GM06990 (cell line): ENCODE measurements at places on chromosomes 2 and 18.

DNA sequence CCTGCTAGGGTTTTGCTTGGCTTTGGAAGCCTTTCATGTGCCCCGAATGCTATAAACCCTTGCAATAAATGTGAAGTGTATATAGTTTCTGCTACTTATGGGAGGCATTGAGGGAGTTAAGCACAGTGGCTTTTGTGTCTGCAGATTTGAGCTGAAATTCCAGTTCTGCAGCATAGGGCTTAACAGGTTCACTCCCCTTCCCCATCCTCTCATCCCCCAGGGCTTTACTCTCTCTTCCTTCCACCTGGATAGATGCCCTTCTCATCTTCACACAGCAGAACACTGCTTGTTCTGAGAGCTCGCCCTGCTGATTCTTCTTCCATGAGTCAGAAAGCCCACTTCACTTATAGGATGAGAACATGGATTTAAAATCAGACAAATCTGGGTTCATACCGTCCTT is 37.2 kb downstream of the SOX11 start:
- no peak for DNase-seq

GRCh38 chr2:113240915-113241911 is 37.5 kb downstream of the PAX8 start:
- DNase-seq = no peak

GRCh38 chr18:3457261-3457724 is 7.3 kb downstream of the TGIF1 start:
- no peak for DNase-seq

- DNase-seq = no peak
Observed at GRCh38 chr2:229955663-229956062, 33.4 kb downstream of the FBXO36 start.

- DNase-seq = no peak
Observed at GRCh38 chr2:214542866-214543265, 132.0 kb downstream of the VWC2L start.

DNA sequence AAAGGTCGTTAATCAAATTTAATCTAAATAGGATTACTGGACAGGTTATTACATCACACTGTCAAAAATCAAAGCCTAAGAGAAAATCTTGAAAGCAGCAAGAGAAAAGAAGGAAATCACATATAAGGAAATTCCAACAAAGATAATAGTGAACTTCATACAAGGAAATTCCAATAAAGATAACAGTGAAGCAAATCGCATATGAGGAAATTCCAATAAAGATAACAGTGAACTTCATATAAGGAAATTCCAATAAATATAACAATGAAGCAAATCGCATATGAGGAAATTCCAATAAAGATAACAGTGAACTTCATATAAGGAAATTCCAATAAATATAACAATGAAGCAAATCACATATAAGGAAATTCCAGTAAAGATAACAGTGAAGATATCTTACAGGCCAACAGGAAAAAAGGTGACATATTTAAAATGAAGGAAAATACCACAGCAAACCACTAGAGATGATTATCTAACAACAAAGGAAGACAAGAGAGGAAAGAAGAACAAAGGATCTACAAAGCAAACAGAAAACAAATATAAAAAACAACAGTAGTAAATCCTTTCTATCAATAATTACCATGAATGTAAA is 787.7 kb downstream of the CCDC85A start:
- DNase-seq = no peak

DNA sequence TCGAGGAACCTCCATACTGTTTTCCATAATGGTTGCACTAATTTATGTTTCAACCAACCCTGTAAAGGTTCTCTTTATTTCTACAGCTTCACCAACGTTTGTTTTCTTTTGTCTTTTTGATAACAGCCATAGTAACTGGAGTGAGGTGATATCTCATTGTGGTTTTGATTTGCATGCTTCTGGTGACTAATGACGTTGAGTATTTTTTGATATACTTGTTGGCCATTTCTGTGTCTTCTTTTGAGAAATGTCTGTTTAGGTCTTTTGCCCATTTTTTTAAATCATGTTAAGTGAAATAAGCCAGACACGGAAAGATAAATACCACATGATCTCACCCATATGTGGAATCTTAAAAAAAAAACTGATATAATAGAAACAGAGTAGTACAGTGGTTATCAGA is 74.8 kb upstream of the SMIM21 start:
- no peak for DNase-seq

GRCh38 chr2:233060980-233061590 is 943 bp downstream of the INPP5D start:
- DNase-seq = peak; percentile 77

DNA sequence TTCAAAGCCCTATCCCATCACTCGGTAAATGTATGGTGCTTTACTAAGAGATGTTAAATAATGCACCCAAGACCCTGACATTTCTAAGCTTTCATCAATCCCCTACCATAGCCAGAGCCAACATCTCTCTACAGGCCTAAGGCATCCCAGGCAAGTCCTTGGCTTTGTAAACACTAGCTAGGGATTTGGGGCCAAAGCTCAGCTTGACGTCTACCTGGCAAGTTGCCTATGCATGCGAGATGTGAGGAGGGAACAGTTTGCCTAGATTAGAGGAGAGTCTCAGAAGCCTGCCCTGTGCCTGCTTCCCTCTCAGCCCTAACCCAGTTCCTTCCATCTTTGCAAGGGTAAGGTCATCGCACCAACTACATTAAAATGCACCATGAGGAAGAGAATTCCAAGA is 221.5 kb upstream of the NCKAP5 start:
- no peak for DNase-seq

DNA sequence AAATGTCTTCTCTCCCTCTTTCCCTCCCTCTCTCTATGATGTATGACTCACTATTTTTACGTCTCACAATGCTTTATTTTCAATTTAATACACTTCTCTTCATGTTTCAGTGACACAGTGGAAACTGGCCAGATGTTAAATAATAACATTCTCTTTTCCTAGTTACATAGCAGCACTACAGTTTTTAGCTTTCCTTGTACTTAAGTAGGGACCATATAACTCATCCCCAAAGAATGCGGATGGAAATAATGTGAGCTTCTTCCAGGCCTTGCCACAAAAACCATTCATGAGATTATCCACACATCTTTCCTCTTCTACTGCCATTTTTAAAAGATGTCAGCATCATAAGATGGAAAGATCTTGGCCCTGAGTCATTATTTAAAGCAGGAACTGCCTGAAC is 789.4 kb downstream of the LRP1B start:
- DNase-seq = no peak

DNA sequence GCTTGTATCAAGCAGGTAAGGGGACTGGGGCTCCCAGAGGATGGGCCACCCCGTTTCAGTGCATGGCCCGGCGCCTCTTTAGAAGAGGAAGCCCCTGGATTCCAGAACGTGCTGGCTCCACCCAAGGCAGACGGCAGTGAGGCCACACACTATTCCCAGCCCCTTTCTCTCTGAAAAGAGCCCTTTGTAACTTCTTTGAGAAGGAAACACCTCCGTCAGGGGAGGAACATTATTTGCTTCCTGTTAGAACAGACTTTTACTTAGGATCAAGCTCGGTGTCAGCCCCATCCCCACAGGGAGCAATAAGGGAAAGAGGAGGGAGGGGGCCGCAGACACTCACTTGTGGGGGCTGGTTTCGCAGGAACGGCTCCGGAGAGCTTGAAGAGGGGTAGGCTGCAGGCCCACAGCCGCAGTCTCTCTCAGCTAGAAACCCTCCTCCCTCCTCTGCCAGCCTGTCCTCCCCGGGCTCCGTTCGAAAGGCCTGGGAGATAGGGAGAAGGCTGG is 49.6 kb upstream of the RMDN2 start:
- DNase-seq = no peak

- no peak for DNase-seq
Observed at GRCh38 chr2:202022755-202023154, 10.9 kb upstream of the FZD7 start.

- DNase-seq = no peak
Observed at GRCh38 chr2:240412211-240412861, 23.1 kb upstream of the GPC1 start.

DNA sequence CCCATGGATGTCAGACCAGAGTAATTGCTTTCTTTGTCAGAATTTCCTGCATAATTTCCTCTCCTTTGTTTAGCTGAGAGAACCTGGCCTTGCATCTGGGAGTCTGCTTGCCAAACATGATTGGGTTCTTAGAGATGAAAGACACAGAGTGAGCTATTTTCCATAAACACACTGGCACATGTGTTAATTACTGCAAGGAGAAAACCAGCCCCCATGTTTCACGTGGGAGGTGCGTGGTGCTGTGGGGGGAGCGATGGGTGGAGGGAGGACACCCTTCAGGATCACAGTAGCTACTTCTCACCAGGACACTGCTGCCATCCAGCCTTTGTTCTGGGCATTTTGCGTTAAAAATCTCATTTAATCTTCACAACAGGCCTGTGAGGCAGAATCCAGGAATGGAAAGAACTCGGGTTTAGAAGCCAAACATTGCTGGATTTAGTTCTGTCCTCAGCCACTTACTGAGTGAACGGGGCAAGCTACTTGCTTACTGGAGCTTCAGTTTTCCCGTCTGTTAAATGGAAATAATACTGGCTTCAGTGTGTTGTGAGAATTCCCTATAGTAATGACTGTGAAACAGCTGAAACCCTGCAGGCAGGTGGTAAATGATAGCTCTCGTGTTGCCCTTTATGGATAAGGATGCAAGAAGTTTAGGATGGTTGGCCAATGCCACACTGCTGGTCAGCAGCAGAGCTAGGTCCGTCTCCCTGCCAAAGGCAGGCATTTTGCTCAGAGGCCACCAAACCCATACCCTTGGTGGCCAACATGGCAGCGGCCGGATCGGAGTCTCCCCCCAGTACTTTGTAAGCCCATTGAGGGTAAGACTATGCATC is 100.1 kb upstream of the ASAP2 start:
- DNase-seq = no peak

DNA sequence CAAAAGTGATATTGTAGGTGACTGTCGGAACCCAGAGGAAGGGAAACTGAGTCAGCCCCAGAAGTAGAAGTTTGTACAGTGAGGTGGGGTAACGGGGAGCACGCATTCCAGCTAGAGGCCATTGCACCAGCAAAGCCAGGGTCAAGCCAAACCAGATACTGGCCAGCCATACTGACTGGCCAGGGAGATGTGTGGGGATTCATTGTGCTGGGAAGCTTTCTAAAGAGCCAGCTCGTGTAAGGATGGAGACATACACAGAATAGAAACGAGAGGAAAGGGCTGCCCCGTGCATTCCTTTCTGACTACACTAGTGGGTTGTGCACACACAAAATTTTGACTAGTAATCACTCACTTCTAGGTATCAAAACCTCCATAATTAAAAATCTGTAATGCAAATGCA is 175.3 kb upstream of the PID1 start:
- DNase-seq = no peak

GRCh38 chr2:10620481-10620880 is 69.3 kb downstream of the NOL10 start:
- DNase-seq = peak; percentile 6

- DNase-seq = no peak
Observed at GRCh38 chr2:71665168-71666093, 212.1 kb downstream of the DYSF start.

DNA sequence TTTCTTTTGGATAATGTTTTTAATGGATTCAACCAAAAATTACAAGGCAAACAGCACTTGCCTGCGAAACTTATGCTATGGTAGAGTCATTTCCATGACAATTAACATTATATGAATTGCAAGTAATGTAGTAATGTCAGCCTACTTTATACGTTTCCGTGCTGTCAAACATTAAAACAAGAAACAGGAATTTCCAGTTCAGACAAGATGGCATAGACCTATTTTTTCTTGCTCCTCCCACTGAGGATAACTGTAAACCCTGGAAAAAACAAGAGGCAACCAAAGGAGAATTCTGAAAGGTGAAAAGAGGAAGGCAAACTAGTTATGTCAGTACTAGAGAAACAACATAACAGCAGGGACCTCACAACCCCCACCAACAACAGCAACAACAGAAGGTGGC is 170.7 kb downstream of the DIS3L2 start:
- DNase-seq = no peak

- no peak for DNase-seq
Observed at GRCh38 chr2:120279708-120280107, 27.1 kb downstream of the RALB start.

DNA sequence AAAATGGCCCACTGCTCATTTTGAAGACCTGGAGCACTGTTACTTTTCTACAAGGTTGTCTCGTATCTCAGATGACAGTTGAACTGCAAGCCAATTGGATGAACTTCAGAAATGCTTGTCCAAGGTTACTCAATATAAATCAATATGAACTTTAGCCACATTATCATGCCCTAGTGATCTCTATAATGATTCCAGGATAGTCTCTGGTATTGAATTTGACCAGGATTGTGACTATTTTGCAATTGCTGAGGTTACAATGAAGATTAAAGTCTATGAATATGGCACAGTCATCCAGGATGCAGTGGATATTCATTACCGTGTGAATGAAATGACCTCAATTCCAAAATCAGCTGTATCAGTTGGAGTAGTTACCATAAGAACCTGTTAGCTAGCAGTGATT is 196.0 kb upstream of the RAB12 start:
- no peak for DNase-seq

DNA sequence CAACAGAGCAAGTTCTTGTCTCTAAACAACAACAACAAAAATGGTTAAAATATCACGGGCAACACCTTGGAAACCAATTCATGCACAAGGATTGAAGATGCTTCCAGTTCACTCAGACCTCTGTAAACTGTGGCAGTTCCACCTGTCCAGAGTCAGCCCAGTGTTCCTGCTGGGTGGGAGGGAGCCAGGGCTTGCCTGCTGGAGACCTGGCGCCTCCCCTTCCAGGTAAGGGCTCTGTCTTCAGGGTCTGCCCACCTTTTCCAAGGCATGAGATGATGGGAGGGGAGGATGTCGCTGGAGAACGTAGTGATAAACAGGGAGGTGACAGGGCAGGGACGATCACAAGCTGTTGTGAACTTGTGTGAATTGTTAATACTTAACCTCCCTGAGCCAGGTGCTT is 9.8 kb upstream of the GPC1 start:
- no peak for DNase-seq

GRCh38 chr2:18719978-18720775 is 130.8 kb upstream of the NT5C1B start:
- DNase-seq = no peak

DNA sequence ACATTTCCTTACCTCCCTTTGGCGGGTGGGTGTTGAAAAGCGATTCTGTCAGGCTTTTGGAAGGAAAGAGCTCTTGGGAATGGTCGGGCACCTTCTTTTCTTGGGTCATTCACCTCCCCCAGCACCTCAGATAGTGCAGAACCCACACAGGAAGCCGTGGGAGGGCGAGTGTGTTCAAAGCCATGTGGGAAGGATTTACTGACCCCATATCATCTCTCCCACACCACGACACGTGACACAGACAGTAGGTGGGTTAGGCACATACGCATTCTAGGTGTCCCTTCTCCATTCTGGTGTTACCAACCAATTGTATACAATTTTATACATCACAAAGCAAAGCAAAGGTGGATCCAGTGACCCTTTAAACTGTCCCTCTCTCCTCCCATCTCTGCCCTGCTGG is 263.7 kb upstream of the REV1 start:
- DNase-seq = no peak

DNA sequence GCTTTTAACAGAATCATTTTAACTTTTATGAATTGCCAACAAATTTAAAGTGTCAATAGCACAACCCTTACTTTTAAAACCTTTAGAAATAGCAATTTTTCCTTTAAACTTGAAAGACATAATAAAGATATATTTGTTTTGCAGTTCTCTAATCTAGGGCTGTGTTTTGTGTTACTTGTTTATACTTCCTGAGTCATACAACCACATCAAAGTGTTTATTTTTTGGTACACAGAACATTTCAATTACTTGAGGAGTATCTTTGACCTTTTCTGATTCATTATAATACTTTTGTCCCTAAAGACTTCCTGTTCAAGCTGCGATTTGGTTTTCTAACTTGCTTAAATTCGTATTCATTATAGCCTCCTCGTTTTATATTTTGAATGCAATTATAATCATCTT is 21.8 kb downstream of the TYW5 start:
- DNase-seq = no peak

GRCh38 chr2:100632037-100632436 is 69.2 kb downstream of the PDCL3 start:
- no peak for DNase-seq
